ENCODE measurements at places on chromosomes 12 and 14. TPM values are rescaled to one million over a fixed set of nuclear protein-coding genes. Genes with fewer than 3 reads are reported as not detected.

GRCh38 chr12:848882-849527 is 96.6 kb downstream of the WNK1 start:
- no peaks in the 10 kb centered on the region for H3K36me3 ChIP-seq
- no peak for DNase-seq
- no peak overlapping the region for H3K27ac ChIP-seq
- no peaks in the 10 kb centered on the region for H3K27me3 ChIP-seq

DNA sequence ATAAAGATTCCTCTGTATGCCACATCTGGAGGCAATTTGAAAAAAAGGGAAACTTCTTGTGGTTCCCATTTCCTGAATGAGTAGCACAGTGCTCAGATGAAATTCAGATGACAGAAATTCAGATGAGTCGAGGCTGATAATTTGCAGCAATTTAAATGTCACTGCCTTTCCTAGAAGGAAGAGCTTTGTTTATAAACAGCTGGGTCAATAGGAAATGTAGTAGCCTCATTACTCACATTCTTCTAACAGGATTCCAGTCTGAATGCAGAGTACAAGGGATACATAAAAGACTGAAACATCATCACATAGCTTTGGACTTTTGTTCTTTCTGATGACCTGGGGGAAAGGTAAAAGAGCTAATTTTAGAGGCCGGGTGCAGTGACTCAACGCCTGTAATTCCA is 11.3 kb upstream of the DACT1 start:
- H3K27me3 ChIP-seq = no peaks in the 10 kb centered on the region
- H3K36me3 ChIP-seq = no peaks in the 10 kb centered on the region
- peaks cover 18% of the 10 kb centered on the region for H3K4me1 ChIP-seq
- no peak overlapping the region for H3K27ac ChIP-seq

DNA sequence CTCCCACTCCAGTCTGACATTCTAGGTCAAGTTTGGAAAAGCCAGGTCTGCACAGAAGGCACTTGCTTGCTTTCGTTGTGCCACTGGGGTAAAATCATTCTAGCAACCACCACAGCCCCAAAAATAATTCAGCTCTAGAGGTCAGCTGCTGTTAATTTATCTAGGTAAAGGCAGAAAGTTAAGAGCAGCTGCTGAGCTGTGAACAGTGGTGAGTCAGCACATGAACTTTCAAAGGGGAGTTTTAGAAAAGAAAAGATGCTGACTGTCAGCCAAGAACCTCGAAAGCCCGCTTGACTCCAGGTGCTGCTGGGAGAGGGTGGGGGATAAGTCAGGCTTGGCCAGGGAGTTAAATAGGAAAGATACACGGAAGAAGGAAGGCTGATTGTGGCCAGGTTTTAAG is 12.7 kb downstream of the CCDC197 start:
- H3K27ac ChIP-seq = no peak overlapping the region
- no peaks in the 10 kb centered on the region for H3K4me1 ChIP-seq
- no peak for DNase-seq

STON2 gene
- total RNA-seq = 0.08 TPM

- no peak for DNase-seq
- H3K4me3 ChIP-seq = no peak overlapping the region
- peaks cover 44% of the 10 kb centered on the region for H3K36me3 ChIP-seq
- no peaks in the 10 kb centered on the region for H3K27me3 ChIP-seq
- no peak overlapping the region for H3K27ac ChIP-seq
- no peaks in the 10 kb centered on the region for H3K4me1 ChIP-seq
These were observed 40.9 kb downstream of the TRIP11 start for GRCh38 chr14:91998667-91999570.

GRCh38 chr12:76206677-76207072 is 122.2 kb upstream of the NAP1L1 start:
- no peak overlapping the region for H3K27ac ChIP-seq
- no peak overlapping the region for H3K4me3 ChIP-seq
- DNase-seq = no peak
- no peaks in the 10 kb centered on the region for H3K36me3 ChIP-seq
- peaks cover 25% of the 10 kb centered on the region for H3K4me1 ChIP-seq
- H3K27me3 ChIP-seq = no peaks in the 10 kb centered on the region

GRCh38 chr12:93048656-93049055 is 119.6 kb upstream of the EEA1 start:
- H3K4me3 ChIP-seq = no peak overlapping the region
- H3K36me3 ChIP-seq = no peaks in the 10 kb centered on the region
